ENCODE measurements at places on chromosomes 6 and 20. TPM values are rescaled to one million over a fixed set of nuclear protein-coding genes. Genes with fewer than 3 reads are reported as not detected.

ANKEF1 gene
- total RNA-seq: 2.3 TPM

MYLK2 gene
- total RNA-seq: 0.30 TPM

RHAG gene
- not detected for total RNA-seq

ANKRD66 gene
- not detected for total RNA-seq

CDH22 gene
- total RNA-seq: not detected

VARS2 gene
- total RNA-seq: 19.1 TPM

XKR7 gene
- not detected for total RNA-seq

ROS1 gene
- total RNA-seq: 0.06 TPM

AKAP12 gene
- 101 TPM for total RNA-seq

LY6G5B gene
- 19.6 TPM for total RNA-seq

HMGCLL1 gene
- total RNA-seq: 1.5 TPM

TTBK1 gene
- total RNA-seq: not detected

MEP1A gene
- not detected for total RNA-seq

LPA gene
- not detected for total RNA-seq

TMEM244 gene
- not detected for total RNA-seq

FAM83C gene
- total RNA-seq: not detected

TFAP2D gene
- not detected for total RNA-seq

POU5F1 gene
- total RNA-seq: 2.2 TPM

C4A gene
- total RNA-seq: 146 TPM

SLC44A4 gene
- 0.60 TPM for total RNA-seq

ZFP57 gene
- total RNA-seq: 0.49 TPM

SIRT5 gene
- 9.8 TPM for total RNA-seq

HFE gene
- total RNA-seq: 17.9 TPM

CARMIL1 gene
- total RNA-seq: 32.2 TPM

HLA-G gene
- total RNA-seq: 1.3 TPM

PRL gene
- total RNA-seq: not detected

BCLAF1 gene
- total RNA-seq: 132 TPM

ETV7 gene
- 2.8 TPM for total RNA-seq

TRAPPC3L gene
- 0.36 TPM for total RNA-seq

PLTP gene
- total RNA-seq: 445 TPM

BPIFB4 gene
- not detected for total RNA-seq

EPPIN gene
- total RNA-seq: not detected

SLC17A1 gene
- total RNA-seq: not detected

COL20A1 gene
- total RNA-seq: 0.09 TPM

TBC1D32 gene
- 4.5 TPM for total RNA-seq

PNPLA1 gene
- not detected for total RNA-seq

MUC22 gene
- total RNA-seq: not detected

NT5E gene
- 63.2 TPM for total RNA-seq

RAMACL gene
- total RNA-seq: 6.4 TPM

MAPK13 gene
- total RNA-seq: 10.1 TPM

KIAA1755 gene
- total RNA-seq: 46.4 TPM

SRMS gene
- not detected for total RNA-seq

PDE7B gene
- total RNA-seq: 5.5 TPM

HSPA12B gene
- 10.8 TPM for total RNA-seq

CLVS2 gene
- 0.03 TPM for total RNA-seq

ACTL10 gene
- 0.96 TPM for total RNA-seq
